ENCODE measurements at places on chromosomes 2 and 18. TPM values are rescaled to one million over a fixed set of nuclear protein-coding genes. Genes with fewer than 3 reads are reported as not detected.

UGT1A1 gene
- not detected for total RNA-seq

ABCB11 gene
- total RNA-seq, result 0.44 TPM

NXPH2 gene
- total RNA-seq, result not detected

WDPCP gene
- total RNA-seq, result 8.8 TPM

SUMO1 gene
- 102 TPM for total RNA-seq

CCDC102B gene
- 0.62 TPM for total RNA-seq

IDH1 gene
- 107 TPM for total RNA-seq

GRCh38 chr2:65432227-65433190 is at the start of gene SPRED2:
Gene SPRED2 (minus strand): TSS chr2:65432599. CDS start chr2:65431987, 612 bp downstream.
- DNase-seq, result peak; percentile 90

GRCh38 chr2:171711351-171711750 is 24.1 kb downstream of the DYNC1I2 start:
- peak; percentile 39 for DNase-seq

DNA sequence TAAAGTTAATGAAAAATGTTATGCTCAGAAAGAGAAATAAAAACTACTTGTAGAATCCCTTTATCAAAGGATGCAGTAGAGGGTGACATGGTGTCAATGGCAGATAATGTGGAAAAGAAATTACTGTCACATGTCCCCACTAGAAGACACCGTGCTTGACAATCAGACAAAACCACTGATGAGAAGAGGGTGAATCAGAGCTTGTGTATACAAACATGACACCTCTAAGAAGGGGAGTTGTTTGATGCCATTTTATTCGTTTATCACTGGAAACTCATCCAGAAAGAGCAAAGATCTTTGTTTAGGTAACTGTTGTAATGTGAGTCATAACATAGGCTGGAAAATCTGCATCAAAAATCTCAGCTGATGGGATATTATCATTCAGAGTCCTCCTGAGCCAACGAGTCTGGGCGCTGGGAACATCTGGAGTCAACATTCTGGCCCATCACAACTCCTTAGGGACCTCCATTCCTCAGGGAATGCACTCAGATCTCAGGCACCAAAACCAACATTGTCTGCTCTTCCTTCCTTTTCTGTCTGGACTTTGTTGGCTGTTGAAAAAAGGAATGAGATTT is 49.5 kb upstream of the RAB12 start:
- DNase-seq, result no peak

- DNase-seq, result no peak
Measured at GRCh38 chr18:27627927-27628326, 442.8 kb upstream of the CHST9 start.

- no peak for DNase-seq
Measured at GRCh38 chr18:70046207-70046606, 98.5 kb upstream of the CD226 start.

DNA sequence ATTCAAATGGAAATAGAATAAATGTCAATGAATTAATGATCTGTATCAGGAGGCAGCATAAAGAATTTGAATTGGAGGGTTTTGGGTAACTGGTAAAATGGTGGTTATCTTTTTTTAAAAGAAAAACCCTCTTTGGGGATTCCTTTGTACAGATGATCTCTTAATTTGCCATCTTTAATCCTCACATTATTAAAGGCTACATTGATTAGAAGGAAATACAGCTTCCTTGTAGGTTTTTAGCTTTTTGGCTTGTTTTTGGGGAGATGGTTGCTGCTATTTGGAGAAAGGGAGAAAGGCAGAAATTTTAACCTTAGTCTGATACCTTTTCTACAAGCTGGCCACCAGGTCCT is 600 bp upstream of the MAPRE2 start:
- no peak for DNase-seq
